Mucosa of descending colon (tissue), 3 donors: ENCODE measurements at places on chromosomes 6 and 20. TPM values are rescaled to one million over a fixed set of nuclear protein-coding genes. Genes with fewer than 3 reads are reported as not detected.

COQ3 gene
- total RNA-seq, result 12.6 TPM

RGS17 gene
- 0.43 TPM for total RNA-seq

CTAGE9 gene
- not detected for total RNA-seq

TXLNB gene
- 0.36 TPM for total RNA-seq

TMEM170B gene
- total RNA-seq, result 2.0 TPM

SUPT3H gene
- total RNA-seq, result 8.1 TPM

GSTA2 gene
- 0.29 TPM for total RNA-seq

ZBTB24 gene
- 6.9 TPM for total RNA-seq

DYNLRB1 gene
- total RNA-seq, result 119 TPM

EYS gene
- total RNA-seq, result 0.61 TPM

GRIK2 gene
- 1.5 TPM for total RNA-seq

SLC39A7 gene
- total RNA-seq, result 159 TPM

GRCh38 chr20:49850463-49851230, 38.0 kb downstream of the SLC9A8 start:
- DNase-seq, result no peak

GRCh38 chr6:118780668-118781067, 113.3 kb upstream of the ASF1A start:
- DNase-seq, result no peak

- DNase-seq, result no peak
These were observed 120.9 kb downstream of the CFAP61 start for GRCh38 chr20:20173254-20173653.

DNA sequence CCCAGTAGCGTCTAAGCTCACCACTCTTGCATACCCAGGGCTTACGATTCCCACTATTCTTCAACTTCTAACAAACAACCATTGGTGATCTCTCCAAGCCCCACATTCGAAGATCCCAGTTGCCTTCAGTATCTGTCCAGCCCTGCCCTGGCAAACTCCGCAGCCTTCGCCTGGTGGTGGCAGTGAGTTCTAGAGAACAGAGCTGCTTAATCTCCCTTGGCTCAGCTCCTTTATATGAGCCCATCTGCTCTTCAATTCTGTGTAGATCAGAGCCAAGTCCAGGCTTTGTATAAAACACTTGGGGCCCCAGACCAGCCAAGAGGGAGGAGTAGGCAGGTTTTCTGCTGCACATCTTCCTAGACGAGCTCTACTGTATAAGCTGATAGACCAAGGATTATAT, 193.3 kb downstream of the PHACTR1 start:
- DNase-seq, result no peak

GRCh38 chr6:170004585-170005210, 253.3 kb downstream of the ERMARD start:
- no peak for DNase-seq

DNA sequence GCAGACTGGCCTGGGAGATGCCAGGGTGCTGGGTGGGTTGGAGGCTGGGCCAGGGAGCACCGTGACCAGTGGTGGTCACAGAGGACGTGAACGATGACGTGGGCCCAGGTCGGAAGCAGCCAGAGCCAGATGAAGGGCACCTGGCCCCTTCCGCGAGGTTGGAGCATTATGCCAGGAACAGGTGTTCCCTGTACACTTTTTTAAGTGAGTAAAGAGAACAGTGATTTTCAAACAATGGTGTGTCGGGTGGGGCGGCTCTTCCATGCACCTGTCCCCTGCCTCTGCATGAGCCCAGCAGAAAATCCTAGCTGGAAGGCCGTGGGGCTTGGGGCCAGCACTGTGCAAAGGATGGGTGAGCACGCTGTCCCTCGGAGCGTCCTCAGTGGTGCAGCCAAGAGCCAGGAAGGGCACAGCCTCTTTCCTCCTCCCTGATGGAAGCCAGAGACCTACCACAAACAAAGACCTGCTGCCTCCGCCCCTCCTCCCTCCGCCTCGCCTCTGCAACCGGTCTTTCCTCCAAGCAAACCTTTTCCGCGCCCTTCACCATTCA, 350.5 kb downstream of the ZFAND3 start:
- DNase-seq, result peak; percentile 70

DNA sequence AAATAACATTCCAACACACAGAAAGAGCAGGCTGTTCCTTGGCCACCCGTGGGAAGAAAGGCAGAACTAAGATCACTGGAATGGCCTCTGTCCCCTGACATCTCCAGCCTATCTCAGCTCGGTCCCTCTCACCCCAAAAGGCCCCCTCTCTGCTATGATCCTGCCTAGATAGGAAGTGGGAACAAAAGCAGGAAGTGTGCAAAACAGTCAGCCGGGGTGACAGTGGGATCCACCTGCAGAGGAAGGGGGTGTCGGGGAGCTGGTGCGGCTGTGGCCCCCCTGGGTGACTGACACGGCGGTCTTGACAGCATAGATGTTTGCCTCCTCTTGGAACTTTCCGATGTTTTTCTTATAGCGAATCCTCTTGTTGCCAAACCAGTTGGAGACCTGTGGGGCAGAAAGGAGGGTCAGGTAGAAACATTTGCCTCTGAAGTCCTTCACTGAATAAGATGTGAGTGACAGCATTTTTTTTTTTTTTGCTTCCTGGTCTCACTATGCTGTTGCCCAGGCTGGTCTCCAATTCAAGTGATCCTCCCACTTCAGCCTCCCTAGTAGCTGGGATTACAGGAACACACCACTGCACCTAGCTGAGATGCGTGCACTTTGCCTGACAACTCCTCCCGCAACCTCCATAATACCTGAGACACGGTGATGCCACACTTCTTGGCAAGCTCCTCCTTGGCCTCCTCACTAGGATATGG, 2.8 kb downstream of the PBX2 start:
- DNase-seq, result no peak

DNA sequence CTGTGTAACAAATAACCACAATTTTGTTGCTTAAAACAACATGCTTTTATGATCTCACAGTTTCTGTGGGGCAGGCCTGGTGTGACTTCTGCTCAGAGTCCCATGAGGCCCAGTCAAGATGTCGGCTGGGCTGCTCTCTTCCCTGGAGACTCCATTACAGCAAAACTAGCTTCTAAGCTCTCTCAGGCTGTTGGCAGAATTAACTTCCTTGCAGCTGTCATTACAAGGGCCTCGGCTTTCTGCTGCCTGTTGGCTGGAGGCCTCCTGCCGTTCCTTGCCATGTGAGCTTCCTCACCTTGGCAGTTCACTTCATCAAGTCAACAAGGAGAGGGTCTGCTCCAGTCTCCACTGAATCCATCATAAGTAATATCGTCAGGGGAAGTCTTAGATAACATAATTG, 659.2 kb downstream of the PRKN start:
- no peak for DNase-seq

GRCh38 chr6:42781546-42781795, 381 bp upstream of the BICRAL start:
- DNase-seq, result no peak

DNA sequence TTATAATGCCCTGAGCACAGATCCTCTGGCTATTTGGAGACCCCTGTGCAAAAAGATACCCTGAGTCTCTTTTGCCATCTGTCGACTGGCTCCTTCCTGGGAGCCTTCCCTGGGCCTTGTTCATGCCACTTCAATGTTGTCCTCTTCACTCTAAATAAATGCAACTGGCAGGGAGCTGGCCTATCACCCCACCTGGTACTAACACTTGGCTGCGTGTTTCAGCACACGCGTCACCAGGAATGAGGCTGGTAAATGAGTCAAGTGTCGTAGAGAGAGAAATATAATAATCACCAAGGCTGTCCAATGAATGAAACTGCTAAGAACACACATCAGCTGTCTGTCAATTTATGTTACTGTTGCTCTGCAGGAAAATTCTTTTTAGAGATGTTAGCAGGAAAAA, 374.6 kb upstream of the JARID2 start:
- DNase-seq, result no peak

- DNase-seq, result no peak
These were observed 22.7 kb downstream of the COL12A1 start for GRCh38 chr6:75183099-75183541.

GRCh38 chr6:91786474-91787184, 1199.8 kb upstream of the MAP3K7 start:
- no peak for DNase-seq

GRCh38 chr20:3431109-3431508, 23.6 kb upstream of the DNAAF9 start:
- no peak for DNase-seq

- DNase-seq, result no peak
These were observed 25.0 kb upstream of the STX16 start for GRCh38 chr20:58626051-58626450.

DNA sequence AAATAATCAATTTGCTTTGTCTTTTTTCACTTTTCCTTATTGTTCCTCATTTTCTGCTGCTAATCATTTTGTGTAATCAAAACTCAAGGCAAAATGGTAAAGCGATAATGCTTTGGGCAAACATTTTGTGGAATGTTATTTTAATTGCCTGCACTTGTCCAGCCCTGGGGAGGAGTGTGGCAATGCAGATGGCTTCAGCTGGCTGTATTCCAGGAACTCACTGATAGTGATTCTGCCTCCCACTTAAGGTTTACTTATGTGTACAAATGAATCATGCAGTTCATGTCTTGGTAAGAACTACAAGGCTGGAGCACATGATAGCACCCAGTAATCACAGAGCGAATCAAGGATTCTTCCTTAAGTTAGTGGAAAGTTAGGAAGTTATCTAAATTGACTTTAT, 107.8 kb downstream of the COL19A1 start:
- DNase-seq, result peak; percentile 5

- DNase-seq, result no peak
These were observed 57.0 kb downstream of the FAM50B start for GRCh38 chr6:3905945-3906845.

DNA sequence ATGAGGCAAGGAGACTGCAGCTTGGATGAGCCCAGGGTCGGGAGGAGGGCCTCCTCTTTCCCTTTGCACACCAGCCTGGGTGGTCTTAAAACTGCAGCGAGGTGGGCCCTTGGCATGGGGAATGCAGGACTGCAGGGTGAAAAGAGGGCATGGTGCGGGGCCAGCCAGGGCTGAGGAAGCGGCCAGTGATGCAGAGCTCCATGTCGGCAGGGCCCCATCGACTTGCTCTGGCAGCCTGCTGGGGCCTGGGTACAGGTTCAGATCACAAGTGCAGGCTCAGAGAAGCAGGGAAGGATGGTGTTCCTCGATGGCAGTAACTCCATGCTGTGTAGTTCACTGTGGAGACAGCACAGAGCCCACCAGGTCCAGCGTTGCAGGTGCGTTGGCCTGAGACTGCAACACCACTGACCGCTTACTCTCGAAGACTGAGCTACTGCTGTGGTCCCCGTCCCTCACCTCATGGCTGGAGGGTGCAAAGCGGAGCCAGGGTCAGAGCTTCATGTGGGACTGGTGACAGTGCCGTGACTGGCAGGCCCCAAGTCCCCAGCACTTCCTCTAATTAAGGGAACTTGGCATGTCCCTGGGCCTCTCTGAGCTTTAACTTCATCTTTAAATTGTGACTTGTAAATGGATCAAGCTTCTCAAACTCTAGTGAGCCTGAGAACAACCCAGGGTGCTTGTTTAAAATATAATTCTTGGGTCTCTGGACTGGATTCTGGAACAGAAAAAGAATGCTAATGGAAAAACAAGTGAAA, 223.2 kb downstream of the SYNDIG1 start:
- no peak for DNase-seq

- no peak for DNase-seq
These were observed 135.5 kb downstream of the GPX5 start for GRCh38 chr6:28661097-28661713.

DNA sequence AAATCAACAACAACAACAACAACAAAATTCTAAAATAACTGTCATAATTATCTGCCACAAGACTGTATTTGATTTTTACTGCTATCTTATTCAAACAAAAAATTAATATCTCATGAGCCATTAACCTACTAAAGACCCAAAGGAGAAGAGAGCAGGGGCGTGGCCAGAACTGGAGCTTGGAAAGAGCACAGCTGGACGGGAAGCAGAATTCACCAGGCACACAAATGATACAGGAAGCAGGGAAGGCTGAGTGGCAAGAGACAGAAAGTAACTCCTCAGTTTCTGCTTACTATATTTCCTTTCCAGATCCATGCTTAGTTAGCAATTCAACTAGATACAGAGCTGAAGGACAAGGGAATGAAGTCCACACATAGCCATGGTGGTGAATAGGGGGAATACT, 54.4 kb downstream of the FKBP5 start:
- no peak for DNase-seq

DNA sequence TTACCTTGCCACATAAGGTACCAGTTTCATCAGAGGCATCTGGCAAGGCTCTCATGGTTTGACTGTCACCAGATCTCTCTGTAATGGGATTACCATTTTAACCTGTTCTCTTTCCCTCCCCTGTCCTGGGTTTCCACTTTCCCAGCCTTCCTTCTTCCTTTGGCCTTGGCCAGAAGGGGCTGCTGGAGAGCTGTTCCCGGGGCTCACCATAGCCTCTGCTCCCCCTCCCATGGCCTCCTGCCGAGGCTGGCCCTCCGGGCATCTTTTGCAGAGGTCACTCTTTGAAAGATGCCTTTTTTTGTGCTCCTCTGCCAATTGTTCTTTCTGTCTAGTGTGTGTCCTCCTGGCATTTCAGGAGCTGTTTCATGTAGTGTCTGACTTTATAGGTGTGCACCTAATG, 100.7 kb upstream of the SCP2D1 start:
- DNase-seq, result no peak

- no peak for DNase-seq
These were observed 99.0 kb downstream of the FIG4 start for GRCh38 chr6:109790131-109790530.

- no peak for DNase-seq
These were observed 66.7 kb downstream of the TMEM170B start for GRCh38 chr6:11604215-11604614.

GRCh38 chr6:43870660-43871061, 100.7 kb downstream of the VEGFA start:
- no peak for DNase-seq

DNA sequence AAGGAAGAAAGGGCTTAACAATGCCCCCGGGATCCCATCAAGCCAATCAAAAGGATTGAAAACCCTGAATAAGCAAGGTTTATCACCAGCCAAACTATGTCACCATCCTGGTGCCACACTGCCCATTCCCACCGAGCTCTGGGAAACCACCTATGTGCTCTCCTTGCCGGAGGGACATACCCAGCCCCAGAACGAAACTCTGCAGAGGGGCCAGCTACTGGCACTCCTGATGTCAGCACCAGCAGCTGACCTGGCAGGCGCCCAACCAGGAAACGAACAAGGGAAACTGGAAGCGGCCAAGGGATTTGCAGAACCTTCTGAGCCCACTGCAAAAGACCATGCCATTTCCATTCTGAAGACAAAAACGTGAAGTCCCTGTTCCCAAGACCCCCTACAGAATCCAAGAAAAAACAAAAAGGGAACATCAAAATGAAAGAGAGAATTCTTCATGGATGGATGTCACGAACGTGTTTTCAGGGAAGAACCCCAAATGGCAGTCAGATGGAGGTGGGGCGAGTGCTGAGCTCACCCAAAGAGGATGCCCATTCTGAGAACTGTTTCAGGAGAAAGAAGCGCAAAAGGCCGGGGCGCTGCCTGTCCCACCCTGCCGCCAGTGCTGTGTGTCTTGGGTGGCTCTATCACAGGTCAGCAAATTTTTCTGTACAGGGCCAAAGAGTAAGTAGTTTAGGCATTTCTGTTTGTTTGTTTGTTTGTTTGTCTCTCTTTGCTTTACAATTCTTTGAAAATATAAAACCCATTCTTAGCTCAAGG, 305.2 kb downstream of the ESR1 start:
- DNase-seq, result peak; percentile 61

GRCh38 chr20:43576108-43576507, 14.6 kb upstream of the IFT52 start:
- DNase-seq, result no peak
